Right hindlimb (tissue), 1 donor: ENCODE measurements at places on chromosomes 1 and 21.
A peak's percentile ranks its signal among the peaks of the same experiment; 100 is the strongest.

- DNase-seq, result no peak
Observed at GRCh38 chr21:23402929-23403520, 2204.3 kb downstream of the MRPL39 start.

DNA sequence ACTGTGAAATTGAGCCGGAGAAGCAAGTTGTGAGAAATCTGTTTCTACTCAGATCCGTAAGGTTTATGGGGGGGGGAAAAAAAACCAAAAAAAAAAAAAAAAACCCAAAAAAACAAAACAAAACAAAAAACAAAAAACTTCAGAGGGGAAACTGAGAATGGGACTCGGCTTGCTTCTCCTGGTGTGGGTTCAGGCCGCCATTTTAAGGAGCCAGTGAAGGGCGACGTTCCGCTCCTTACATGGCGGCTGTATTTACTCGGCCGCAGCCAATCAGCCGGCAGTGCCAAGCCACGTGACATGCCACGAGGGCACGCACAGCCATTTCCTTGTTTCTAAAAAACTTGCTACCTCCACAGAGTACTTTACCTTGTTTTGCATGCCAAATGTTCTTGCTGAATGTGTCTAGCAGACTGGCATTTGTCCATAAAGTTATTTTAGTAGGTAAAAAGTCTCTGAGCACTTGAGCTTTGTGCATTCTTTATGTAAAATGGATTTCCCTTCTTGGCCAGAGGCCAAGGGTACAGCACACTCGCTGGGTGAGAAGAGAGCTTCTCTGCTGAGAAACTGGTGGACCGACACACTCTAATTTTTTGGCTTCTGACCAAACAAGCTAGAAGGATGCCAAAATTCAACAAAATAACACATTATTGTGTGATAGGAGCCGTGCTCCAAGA, 101.8 kb downstream of the NFIA start:
- DNase-seq, result peak; percentile 97

DNA sequence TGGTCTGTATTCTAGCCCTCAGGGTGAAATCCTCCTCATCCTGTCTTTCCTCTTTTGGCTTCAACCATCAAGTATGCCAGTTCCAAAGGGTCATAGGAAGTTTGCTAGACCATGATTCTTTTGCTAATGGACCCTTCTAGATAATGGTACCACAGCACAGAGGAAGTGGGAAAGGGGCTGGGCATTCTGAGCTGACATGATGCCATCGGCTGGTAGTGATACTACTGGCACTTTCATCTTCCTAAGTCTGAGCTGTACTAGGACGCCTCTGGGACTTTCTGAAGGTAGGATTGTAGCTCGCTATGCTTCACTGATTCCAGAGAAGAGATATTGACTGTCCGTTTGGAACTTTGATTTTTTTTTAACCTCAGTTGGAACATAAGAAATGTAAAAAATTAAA, 11.4 kb downstream of the FASLG start:
- DNase-seq, result no peak

GRCh38 chr1:167447521-167448136, 70.7 kb downstream of the CD247 start:
- no peak for DNase-seq

DNA sequence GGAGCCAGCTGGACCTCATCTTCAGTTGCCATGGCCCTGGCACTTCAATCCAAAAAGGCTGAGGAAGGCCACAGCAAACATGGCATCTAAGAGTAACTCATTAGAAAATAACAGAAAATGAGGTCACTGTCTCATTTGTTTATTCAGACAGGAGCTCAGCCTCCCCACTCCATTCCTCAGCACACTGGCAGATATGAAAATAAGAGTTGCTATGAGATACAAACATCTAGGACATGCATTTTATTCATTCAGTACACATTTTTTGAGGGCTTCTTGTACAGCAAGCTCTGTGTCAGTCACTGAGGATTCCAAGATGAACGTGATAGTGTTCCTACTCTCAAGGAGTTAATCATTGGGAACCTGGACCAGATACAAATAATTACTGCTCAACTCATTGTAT, 32.7 kb upstream of the TMEM125 start:
- no peak for DNase-seq

DNA sequence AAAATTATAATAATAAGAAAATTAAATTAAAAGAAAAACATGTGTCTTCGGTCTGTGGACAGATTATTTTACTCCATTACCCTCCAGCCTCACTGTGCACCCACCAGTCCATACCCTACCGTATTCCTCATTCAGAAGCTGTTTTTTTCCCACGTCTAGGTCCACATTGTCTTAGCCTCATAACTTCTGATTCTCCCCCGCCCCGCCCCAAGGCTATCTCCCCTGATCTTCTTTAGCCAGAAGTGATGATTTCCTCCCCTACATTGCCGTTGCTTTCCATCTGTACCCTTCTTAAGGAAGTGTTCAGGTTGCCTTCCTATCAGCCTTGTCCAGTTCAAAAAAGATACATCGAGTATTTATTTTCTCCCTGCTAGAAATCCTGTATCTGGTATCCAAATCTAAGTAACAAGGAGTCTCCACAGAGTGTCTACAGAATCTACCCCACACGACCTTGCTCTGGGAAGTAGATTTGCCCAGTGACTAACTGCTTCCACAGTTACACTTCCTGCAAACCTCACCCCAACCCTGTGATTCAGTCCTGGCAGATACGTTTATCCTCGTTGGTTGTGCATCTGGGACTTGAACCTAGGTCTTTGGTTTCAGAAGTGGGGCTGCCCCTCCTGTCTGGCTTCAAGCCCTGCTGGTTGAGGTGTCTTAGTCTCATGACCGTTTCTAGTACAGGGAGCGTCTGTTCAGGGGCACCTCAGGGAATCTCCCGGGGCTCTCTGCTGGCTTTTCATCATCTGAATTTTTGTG, 470.2 kb downstream of the CAMTA1 start:
- DNase-seq, result no peak

DNA sequence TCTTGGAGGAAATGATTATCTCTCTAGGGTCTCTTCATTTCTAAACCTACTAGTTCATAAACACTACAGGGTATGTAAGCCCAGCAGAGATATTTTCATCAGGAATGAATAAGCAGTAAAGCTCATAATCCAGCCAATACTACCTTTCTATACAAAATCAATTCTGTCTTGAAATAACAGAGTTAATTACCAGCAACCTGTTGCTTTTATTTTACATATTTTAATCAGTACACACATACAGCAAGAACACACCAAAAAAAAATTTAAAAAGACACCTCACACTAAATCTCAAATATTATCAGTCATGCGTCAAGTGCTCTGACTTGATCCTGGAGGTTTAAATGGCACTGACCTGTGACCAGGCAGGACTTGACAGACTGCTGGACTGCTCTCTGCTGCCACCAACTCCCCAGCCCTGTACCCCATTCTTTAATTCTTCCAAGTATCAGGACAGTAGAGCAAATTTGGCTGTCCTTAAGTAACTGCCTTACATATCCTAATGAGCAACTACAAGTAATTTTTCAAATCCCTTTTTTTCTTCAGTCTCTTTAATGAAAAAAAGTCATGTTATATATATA, 98.5 kb downstream of the CDC42BPA start:
- DNase-seq, result no peak

- DNase-seq, result no peak
Observed at GRCh38 chr1:84853741-84854721, 39.0 kb downstream of the LPAR3 start.

DNA sequence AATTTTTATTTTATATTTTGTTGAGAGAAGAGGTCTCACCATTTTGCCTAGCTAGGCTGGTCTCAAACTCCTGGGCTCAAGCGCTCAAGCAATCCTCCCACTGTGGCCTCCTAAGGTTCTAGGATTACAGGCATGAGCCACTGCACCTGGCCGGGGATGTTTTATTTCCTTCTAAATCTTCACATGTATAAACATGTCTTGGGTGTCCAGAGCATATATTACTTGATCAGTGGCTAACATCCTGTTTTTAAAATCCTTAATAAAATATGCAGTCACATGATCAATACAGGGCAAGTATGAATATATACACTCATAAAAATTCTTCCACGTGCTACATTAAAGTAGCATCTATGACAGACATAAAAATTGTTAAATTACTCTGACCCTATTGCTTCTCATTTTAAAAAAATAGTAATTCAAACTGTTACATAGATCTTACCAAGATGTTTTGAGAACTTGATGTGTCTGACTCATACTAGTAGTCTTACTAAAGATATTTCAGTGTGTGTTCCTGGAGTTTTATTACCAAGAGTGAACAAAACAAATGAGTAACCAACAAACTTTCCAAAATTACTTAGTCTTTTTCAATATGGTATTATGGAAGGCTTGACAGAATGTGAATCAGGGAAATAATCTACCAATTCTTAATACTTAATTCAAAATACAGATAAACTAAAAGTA, 222.5 kb downstream of the SLC45A1 start:
- no peak for DNase-seq

GRCh38 chr1:1066403-1067283, 7.5 kb downstream of the RNF223 start:
- no peak for DNase-seq

GRCh38 chr1:24142546-24143534, at the start of gene IL22RA1:
Gene IL22RA1, minus strand, starts transcription at chr1:24143140. Its CDS starts 58 bp downstream, at chr1:24143082.
- no peak for DNase-seq

DNA sequence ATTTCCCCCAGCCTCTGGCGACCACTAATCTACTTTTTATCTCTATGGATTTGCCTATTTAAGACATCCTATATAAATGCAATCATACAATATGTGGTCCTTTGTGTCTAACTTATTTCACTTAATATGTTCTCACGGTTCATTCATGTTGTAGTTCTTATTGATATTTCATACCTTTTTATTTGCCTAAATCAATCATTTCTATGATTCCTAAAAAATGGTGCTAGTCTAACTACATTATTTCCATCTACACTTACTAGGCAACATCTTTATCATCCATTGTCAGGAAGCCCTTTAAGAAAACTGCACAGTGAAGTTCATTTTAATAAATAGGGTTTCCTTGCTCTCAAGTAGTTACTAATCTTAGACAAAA, 380 bp upstream of the FBXO28 start:
- no peak for DNase-seq

- no peak for DNase-seq
Observed at GRCh38 chr1:157367870-157368269, 184.4 kb downstream of the FCRL5 start.

GRCh38 chr1:207045453-207045852, 5.6 kb downstream of the YOD1 start:
- no peak for DNase-seq

DNA sequence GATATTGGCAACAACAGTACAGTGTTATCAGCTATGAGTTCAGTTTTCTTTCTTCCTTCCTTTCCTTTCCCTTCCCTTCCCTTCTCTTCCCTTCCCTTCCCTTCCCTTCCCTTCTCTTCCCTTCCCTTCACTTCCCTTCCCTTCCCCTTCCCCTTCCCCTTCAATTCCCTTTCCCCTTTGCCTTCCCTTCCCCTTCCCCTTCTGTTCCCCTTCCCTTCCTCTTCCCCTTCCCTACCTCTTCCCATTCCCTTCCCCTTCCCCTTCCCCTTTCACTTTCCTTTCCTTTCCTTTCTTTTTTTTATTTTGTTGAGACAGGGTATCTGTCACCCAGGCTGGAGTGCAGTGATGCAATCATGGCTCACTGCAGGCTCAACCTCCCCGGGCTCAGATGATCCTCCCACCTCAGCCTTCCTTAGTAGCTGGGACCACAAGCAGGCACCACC, 72.3 kb upstream of the CAPZB start:
- no peak for DNase-seq

- no peak for DNase-seq
Observed at GRCh38 chr1:73401666-73402065, 796.3 kb downstream of the LRRIQ3 start.

DNA sequence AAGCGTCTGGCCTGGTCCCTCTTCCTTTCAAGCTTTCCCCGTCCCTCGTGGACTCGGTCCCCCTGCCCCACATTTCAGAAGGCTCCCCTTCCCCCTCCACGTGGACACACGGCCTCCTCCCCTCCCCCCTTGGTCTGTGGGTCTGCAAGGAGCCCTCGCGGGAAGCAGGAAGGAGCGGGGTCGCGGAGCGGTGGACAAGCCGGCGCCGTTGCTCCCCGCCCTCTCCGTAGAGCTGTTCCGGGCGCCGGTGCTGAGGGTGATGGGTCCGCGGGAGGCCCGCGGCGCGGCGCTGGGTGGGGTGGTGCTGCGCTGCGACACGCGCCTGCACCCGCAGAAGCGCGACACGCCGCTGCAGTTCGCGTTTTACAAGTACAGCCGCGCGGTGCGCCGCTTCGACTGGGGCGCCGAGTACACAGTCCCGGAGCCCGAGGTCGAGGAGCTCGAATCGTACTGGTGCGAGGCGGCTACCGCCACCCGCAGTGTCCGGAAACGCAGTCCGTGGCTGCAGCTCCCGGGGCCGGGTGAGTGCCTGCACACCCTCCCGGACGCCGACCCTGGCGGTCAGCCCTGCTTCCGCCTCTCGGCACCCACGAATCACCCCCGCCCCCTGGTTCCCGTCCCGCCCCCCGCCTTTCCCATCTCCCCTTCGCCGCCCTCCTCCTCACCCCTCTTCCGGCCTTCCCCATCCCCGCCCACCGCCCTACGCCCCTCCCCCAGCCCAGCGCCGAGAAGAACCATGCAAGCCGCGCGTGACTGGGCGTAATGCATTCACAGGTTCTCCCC, 5.3 kb downstream of the FCRLB start:
- DNase-seq, result peak; percentile 96

DNA sequence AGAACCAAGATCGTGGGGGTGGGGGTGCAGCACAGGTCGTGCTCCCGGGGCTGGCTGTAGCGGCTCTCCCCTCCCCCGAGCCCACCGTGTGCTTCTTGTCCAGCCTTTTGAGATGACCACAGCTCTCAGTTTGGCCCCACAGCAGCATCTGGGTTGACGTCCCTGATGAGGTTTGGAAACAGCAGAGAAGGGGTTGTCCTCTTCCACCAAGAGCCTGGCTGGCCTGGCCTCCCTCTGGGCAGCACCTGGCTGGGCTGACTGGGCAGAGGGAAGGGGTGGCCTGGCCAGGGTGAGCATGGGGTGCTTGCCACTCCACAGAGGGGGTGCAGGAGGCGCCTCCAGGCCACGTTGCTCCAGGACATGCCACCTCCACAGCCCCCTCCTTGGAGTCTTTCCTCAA, 61.5 kb downstream of the SKI start:
- peak; percentile 44 for DNase-seq

GRCh38 chr1:22738069-22738435, 27.4 kb downstream of the EPHB2 start:
- DNase-seq, result no peak

DNA sequence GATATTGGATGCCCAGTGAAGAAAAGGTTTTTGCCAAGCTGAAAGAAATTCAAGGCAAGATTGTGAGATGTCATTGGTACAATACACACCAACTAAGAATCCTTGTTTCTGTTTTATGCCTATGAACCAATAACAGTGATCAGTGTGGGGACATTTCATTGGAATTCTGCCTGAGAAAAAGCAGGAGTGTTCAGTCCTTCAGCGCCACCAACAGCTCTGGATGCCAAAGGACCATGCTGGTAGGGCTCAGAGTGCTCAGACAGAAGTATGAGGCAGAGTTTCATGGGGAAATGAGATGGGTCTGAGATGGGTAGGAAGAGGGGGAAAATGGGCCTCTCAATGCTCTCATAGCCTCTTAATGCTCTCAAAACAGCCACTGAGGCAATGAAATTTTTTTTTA, 56.5 kb downstream of the GABPA start:
- no peak for DNase-seq

GRCh38 chr1:8359617-8360481, 41.9 kb downstream of the SLC45A1 start:
- DNase-seq, result no peak
